ENCODE measurements at places on chromosomes 13 and 19.

- DNase-seq = no peak
Measured at GRCh38 chr19:52923778-52924593, 758 bp upstream of the ZNF888 start.

DNA sequence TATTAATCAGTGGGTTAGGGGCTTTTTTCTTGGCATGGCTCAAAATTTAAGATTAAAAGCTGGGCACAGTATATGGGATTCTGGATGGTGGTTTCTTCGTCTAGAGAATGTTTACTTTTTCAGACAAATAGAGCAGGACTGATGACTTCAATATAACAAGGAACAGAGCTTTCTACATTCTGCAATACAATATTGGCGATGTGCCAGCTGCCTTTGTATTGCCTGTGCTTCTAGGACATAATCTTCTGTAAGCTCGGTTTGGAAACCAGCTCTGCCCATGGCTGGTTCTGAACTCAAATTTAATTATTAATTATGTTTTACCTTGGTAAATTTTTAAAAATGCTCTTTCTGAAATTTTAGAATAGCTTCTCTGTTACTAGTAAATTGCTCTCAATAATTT lies 139.1 kb upstream of the TRPC4 start:
- no peak for DNase-seq

GRCh38 chr13:33123066-33123859 lies 107.0 kb downstream of the KL start:
- no peak for DNase-seq

DNA sequence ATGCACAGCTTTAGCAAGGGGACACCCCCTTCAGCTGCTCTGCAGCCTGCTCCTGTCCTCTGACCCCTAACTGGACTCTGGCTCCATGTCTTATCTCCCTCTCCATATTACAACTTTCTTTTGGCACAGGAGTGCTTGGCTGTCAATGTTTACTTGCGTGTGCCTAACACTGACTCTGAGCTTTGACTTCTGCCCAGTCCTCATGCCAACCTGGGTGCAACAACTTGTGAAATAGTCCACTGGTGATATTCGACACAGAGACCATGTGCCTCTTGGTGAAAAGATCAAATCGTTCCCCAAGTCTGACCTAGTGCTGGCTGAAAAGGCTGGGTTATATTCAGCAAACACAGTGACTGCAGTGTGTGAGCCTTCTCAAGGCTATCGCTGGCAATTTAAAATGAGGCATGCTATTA lies 34.1 kb upstream of the KLF12 start:
- no peak for DNase-seq

DNA sequence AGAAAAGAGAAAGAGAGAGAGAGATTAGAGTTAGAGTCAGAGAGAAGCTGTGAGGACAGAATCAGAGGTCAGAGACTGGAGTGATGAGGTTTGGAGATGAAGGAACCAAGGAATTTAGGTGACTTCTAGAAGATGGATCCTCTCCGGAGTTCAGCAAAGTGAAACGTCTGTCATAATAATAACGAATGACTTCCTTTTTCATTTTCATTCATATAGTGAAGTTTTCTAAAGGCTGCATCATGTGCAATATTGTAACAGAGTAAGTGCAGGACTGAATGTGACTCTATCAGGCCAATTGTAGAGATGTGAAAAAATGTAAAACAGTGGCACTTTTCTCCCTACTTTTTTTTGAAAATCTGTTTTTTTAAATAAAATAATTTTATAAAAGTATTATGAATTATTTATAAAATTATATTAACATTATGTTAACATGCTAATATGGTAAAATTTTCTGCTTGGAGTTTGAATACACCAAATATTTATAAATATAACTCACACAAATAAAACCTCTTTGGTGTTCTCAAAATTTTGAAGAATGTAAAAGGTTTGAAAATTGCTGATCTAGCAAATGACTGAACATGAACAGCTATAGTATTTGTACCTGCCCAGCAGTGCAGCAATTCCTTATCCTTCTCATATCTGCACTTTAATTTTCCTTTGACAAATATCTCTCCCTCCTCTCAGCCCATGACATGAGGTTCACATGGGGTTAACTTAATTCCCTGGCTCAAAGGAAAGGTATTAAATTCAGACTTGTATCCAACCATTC lies 4.2 kb upstream of the TNFSF11 start:
- DNase-seq = no peak
